ENCODE measurements at places on chromosomes 4 and X.

- no peak for DNase-seq
Measured at GRCh38 chrX:20668550-20668949, 401.8 kb upstream of the RPS6KA3 start.

DNA sequence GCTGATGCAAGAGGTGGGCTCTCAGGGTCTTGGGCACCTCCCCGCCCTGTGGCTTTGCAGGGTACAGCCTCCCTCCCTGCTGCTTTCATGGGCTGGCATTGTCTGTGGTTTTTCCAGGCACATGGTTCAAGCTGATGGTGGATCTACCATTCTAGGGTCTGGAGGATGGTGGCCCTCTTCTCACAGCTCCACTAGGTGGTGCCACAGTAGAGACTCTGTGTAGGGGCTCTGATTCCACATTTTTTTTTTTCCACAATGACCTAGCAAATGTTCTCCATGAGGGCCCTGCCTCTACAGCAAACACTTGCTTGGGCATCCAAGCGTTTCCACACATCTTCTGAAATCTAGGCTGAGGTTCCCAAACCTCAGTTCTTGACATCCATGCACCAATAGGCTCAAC, 657.9 kb upstream of the CT83 start:
- DNase-seq = no peak

DNA sequence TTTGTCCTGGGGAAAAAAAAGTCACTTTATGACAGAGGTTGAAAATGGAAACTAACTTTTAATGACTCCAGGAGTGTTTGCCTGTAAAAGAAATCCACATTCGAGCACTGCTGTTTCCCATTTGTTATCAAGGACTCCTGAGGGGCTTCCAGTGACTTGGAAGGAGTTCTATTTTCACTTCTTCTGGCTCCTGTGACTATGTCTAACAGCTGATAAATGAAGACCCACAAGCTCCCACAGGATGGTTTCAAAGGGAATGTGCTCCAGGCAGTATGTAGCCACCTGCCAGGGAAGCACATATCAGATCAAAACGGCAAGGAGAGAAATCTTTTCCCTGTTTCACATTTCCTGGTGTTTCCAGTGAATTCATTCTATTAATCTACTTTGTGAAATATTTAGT, 159.8 kb upstream of the FAM241A start:
- DNase-seq = no peak

- DNase-seq = no peak
Measured at GRCh38 chr4:172725581-172725980, 443.0 kb upstream of the GALNT7 start.

GRCh38 chr4:43223820-43224219, 331.3 kb downstream of the GRXCR1 start:
- no peak for DNase-seq

DNA sequence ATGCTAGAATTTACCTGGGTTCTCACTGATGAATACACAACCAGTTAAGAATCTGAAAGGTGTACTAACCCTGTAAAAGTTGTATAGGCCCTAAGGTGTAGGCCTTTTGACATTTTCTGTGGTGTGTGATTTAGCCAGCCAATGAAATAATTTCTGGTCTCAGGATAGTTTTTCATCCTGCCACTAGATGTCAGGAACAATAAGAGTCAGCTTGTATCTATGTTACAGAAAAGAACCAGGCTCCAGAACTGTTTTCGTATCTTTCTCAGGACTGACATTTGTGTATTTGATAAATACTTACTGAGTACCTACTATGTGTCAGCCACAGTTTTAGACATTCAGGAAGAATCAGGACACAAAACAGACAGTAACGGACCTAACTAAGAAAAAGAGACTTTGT, 673.6 kb upstream of the TENM3 start:
- DNase-seq = no peak

DNA sequence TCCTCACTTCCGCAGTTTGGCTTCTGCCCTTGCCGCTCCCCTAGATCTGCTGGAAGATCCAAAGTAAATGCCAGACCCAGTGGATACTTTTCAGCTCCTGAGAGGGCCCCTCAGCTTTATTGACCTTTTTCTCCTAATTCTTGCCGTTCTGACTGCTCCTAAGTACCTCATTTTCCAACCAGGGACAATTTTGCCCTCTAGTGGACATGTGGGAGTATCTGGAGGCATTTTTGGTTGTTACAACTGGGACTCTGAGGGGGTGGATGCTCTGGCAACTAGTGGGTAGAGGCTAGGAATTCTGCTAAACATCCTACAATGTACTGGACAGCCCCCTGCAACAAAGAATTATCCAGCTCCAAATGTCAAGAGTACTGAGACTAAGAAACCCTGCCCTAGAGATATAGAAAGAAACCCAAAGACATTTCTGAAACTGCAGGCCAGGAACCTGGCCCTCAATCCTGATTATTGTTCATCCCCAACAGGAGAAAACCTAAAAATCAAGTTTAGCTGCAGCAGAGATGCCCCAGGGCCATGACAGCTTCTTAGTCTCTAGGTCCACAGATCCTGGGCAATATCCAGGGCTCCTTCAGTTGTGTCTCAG, 3.4 kb downstream of the TEX13B start:
- DNase-seq = peak; percentile 7
